ENCODE measurements at places on chromosomes 2 and 18. TPM values are rescaled to one million over a fixed set of nuclear protein-coding genes. Genes with fewer than 3 reads are reported as not detected.

The PKDCC gene
- 289 TPM for total RNA-seq

The NAT8 gene
- total RNA-seq: not detected

The SCYGR2 gene
- not detected for total RNA-seq

The SEMA4F gene
- total RNA-seq: 6.6 TPM

The KIF5C gene
- 0.84 TPM for total RNA-seq

The EML6 gene
- total RNA-seq: 2.4 TPM

The UGT1A3 gene
- not detected for total RNA-seq

The TGFA gene
- 2.2 TPM for total RNA-seq

The FAM110C gene
- total RNA-seq: 1.4 TPM

The EMILIN1 gene
- total RNA-seq: 77.4 TPM

The GALNT3 gene
- total RNA-seq: 1.1 TPM

The HOXD12 gene
- not detected for total RNA-seq

The SNORC gene
- total RNA-seq: 0.64 TPM

The MRO gene
- 2.9 TPM for total RNA-seq

The PLCD4 gene
- total RNA-seq: 1.0 TPM

All from mesenteric fat pad (tissue), 1 donor.